ENCODE measurements at places on chromosomes 4 and X. TPM values are rescaled to one million over a fixed set of nuclear protein-coding genes. Genes with fewer than 3 reads are reported as not detected.

DNA sequence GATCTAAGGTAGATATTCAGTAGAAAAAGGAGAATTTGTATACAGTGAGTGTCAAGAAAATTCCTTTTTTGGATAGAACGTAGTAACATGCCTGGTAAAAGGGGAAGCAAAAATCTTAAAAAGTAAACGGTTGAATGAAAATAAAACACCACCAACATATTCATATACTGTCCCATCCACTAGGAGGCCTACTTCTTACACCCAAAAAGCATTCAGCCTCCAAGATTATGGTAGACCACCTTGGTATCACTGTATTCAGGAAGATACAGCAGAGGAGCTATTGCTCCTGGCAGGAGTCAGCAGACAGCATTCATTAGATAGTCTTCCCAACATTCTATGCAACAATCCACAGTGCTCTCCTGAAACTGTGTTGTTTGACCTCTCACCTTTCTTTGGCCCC is 274.6 kb upstream of the MAGEB2 start:
- no peak for DNase-seq

DNA sequence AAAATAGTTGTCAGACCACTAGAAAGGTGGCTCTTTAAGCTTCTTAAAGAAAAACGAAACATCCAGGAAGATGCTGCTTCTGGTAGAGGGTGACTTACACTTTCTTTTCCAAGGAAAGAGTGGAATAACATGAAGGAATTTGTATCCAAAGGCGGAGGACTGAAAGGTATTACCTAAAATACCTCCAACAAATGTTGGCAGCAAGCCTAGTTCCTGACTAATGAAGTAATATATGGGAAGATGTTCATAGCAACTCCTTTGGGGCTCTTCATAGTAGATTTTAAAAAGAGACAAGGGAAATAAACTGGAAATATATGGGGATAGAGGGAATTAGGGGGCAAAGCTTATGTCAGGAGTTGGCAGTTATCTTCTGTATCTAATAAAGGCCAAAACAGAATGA is 116.2 kb downstream of the AASDH start:
- DNase-seq: no peak

GRCh38 chrX:140389331-140389730 is 115.5 kb downstream of the SOX3 start:
- DNase-seq: no peak

DNA sequence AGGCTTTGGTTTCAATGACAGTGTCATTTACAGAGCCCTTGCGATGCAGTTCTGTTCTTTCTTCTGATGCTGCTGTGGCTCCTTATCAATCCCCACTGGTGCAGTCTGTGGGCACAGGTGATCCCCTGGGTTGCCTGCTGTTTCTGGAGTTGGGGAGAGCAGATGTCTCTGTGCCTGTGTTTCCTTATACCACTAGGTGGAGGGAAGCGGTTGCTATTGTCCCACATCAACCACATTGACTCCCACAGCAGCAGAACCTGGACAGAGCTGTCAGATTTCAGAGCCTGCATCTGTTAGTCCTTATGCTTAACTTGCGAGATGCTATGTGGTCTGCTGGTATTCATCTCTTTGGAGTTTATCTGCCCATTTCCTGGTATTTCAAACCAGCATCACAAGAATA is 57.7 kb downstream of the NEIL3 start:
- DNase-seq: no peak

DNA sequence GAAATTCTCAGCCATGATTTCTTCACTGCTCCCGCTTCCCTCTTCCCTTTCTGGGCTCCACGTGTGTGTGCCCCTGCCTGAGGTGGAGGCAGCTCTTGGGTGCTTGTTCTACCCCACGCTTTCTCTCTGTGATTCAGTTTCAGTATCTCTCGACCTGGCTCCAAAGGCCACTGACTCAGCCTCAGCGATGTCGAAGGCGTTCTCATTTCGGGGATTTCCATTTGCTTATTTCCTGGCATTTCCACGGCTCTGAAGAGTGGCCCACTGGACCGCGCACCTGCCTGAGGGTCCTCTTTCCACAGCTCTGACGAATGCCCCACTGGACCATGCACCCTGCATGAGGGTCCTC is 52.4 kb downstream of the GAK start:
- no peak for DNase-seq

- no peak for DNase-seq
Measured at GRCh38 chr4:100166297-100167039, 23.8 kb downstream of the DDIT4L start.

DNA sequence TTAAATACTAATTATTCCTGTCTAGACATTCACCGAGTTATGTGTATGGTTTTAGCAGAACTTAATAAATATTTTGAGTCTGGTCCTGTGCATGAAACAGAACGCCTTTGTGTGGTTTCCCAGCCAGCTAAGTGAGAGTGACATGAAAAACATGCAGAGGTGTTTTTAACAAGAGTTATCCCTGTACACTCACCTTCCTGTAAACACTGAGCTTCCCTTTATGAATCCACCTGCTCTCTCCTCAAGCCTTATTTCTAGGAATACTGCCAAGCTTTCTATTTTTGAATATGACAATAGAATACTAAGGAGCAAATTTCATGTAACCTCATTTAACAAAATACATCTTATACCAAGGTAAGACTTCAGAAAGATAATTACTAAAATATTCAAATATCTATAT is 270.3 kb upstream of the CTSO start:
- no peak for DNase-seq

- DNase-seq: no peak
Measured at GRCh38 chr4:159549098-159549518, 446.2 kb downstream of the RAPGEF2 start.

DNA sequence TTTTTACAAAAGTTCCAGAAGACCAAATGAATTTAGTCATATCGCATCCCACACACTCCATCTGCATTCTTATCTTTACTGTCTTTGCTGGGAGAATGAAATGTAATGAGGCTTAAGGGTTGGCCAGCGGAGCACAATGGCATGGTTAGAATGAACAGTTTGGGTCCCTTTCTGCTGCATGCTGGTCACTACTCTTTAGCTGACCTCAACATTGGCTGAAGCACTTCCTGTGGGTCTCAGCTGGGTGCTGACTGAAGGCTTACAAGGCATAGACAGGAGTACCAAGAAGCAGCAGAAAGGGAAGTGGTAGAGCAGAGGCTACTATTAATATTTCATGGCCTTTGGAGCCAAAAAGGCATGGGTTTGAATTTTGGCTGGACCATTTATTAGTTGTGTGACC is 159.4 kb upstream of the GPC4 start:
- no peak for DNase-seq

DNA sequence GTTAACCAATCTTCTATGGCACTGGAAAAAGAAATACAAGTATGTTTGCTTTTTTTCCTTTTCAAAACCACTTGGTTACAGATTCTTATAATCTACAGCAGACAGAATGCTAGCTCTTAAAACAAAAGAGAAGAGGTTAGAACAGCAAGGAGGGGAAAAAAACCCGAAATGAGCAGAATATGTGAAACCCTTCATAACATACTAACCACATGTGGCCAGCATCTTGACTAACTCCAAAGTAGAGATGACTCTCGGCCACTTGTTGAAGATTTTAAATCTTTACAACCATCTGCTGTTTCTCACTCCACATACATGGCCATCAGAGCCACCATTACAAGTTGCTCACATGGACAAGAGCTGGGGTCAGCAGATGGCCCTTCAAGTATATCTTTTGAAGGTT is 100.3 kb downstream of the PAPSS1 start:
- no peak for DNase-seq

DNA sequence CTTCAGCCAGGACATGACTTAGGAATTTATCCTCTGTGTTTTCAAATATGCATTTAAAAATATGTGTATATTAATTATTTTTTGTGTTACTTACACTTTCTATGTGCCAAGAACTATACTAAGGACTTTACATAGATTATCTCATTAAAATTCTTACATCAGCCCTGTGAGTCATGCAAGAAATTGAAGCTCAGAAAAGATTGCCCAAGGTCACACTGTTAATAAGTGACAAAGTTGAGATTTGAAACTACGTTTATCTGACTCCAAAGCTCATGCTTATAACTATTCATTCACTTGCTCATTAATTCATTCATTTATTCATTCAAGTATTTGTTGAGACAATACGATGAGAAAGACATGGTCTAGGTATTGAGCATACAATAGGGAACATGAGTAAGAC is 62.9 kb upstream of the CHRDL1 start:
- DNase-seq: no peak

DNA sequence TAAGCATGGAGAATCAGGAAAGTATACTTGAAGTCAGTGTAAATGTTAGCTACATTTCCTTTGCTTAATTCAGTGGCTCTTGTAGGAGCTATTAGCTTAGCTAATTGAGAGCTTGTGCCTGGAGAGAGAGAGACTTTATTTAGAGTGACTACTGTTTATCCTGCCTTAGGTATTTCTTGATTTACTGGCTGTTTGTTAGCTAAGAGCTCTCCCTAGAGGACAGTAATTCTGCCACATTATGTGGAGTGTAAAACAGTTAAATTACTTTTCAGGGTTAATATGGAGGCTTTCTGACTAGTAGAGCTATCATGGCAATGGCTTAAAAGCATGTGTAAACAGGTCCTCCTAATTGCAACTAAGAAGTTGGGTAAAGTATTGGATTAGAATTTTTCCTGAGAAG is 306.5 kb upstream of the TECRL start:
- no peak for DNase-seq

GRCh38 chrX:11864171-11864570 is 106.1 kb downstream of the MSL3 start:
- no peak for DNase-seq

DNA sequence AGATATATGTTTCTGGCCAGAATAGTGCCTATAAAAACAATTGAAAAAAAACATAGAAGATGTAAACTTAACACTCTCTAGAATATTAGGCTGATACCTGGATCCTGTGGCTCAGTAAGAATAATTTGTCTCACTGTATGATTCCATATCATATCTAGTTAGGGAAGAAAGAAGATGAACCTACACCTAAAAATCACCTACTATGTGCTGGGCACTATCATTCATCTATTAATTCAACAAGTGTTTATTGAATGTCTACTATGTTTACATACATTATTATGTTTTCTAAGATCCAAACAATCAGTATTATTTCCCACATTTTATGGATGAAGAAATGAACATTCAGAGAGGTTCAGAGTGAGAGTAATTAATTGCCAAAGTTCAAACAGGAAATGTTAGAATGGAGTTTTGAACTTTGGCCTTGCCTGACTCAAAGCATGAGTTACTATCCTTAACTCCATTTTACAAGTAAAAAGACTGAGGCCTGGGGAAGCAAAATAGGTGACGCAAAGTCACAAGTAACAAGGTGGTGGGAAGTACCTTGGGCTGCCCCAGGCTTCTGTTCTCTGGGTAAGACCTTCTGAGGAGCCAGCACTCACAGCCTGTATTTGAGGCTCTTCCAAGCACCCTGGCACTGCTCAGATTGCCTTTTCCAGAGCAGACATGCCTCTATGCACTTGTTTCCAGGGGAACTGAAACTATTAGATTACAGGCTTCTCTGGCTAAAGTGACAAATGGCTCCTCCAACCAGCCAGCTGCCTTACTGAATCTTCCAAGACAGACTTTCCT is 111.1 kb upstream of the ACSL4 start:
- no peak for DNase-seq

GRCh38 chr4:129966175-129966574 is 870.2 kb downstream of the C4orf33 start:
- no peak for DNase-seq

DNA sequence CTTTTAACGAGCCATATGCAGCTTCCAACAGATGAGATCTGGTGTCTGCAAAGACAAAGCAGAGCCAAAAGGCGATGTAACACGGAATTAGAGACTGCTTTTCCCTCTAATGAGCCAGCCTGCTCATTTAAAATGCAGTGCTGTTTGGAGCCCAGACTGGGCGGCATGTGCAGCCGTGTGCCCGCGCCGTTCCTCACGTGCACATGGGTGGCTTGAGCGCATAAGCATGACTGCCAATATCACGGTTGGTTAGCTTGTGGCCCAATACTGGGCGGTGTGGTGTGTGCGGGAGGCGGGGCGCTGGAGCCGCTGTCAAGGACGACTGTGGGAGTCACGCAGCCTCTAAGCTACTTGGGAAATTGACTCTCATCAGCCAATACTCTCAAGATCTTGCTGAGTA is 87.0 kb upstream of the SCOC start:
- DNase-seq: no peak

- DNase-seq: no peak
Measured at GRCh38 chr4:13484749-13485221, 645 bp upstream of the RAB28 start.

DNA sequence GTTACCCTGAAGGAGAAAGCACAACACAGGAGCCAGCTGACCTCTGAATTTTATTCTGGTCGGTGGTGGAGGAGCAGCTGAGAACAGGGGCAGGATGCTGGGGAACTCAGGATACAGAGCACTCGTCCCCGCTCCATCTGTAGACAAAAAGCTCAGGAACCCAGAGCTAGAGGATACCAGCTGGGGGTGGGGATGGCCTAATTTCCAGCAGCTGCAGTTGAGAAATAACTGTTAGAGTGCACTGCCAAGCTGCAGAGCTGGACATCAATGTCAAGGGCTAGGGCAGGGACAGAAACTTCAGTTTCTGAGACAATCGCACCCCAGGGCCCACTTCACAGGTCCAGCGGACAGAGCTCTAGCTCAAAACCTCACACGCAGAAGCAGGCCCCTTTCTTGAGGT is 122.1 kb upstream of the GUCY1A1 start:
- DNase-seq: no peak

DNA sequence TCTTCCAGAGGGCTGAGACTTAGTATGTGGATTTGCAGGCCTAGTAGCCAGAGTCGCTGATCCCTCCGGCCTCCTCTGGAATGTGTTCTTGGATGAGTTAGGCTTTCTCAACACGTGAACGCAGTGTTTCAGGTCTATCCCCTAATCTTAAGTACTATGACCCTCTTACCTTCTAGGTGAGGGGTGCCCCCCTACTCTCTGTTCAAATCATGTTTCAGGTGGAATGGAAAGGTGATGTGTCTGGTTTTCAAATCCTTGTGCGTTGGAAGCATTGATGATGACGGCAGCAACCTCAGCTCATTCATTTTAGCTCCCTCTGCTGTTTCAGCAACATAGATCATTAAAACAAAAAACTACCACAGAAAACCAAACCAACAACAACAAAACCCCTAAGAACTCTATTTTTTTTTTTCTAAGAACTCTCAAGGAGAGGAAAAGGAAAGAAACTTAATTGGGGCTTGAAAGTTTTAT is 56.4 kb downstream of the RWDD4 start:
- DNase-seq: no peak

The SOWAHD gene
- 0.15 TPM for polyA plus RNA-seq

The NPY1R gene
- polyA plus RNA-seq: 17.2 TPM

The IL2RG gene
- polyA plus RNA-seq: 7.6 TPM

The PTPN13 gene
- 10.2 TPM for polyA plus RNA-seq

The PITX2 gene
- polyA plus RNA-seq: not detected

The CYLC1 gene
- polyA plus RNA-seq: not detected

The PI4K2B gene
- 6.2 TPM for polyA plus RNA-seq

The FAM241A gene
- polyA plus RNA-seq: 2.2 TPM

The SSX2 gene
- polyA plus RNA-seq: not detected

The CT45A2 gene
- not detected for polyA plus RNA-seq

The PLXNA3 gene
- 39.7 TPM for polyA plus RNA-seq

The POU3F4 gene
- not detected for polyA plus RNA-seq

The NKAP gene
- polyA plus RNA-seq: 7.5 TPM

The MTTP gene
- polyA plus RNA-seq: 13.6 TPM

The HMGB3 gene
- 3.1 TPM for polyA plus RNA-seq

The CCNB3 gene
- polyA plus RNA-seq: not detected
